NCI-H2171 treated with DMSO at 0.1 percent for 48 hours (cell line): ENCODE measurements at places on chromosomes 2 and 18.

- no peak for DNase-seq
Measured at GRCh38 chr2:26559044-26559405, 81.1 kb upstream of the OTOF start.

DNA sequence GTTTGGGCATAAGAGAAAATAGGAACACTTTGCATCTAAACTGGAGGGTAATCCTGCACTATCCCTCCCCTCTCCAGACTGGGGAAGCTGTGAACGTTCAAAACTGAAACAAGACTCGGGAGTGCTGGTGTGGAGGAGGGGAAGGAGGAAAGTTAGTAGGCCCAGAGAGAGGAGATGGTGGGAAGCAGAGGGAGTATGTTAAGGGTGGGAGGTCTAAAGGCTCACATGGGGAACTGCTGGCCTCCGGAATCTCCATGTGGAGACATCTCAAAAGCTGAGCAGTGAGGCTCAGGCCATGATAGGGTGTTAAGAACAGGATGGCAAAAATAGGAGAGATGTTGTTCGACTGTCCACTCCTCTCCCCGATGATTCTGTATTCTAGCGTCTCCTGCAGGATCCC lies 47.9 kb downstream of the ADD2 start:
- DNase-seq = no peak

GRCh38 chr18:48472610-48473009 lies 63.4 kb upstream of the ZBTB7C start:
- DNase-seq = no peak

- DNase-seq = peak; percentile 48
Measured at GRCh38 chr2:25306777-25307368, 34.9 kb downstream of the DNMT3A start.

- DNase-seq = no peak
Measured at GRCh38 chr2:45458909-45459563, 152.0 kb downstream of the SRBD1 start.
